Thoracic aorta (tissue), 2 donors: ENCODE measurements at places on chromosomes 6 and 20.

DNA sequence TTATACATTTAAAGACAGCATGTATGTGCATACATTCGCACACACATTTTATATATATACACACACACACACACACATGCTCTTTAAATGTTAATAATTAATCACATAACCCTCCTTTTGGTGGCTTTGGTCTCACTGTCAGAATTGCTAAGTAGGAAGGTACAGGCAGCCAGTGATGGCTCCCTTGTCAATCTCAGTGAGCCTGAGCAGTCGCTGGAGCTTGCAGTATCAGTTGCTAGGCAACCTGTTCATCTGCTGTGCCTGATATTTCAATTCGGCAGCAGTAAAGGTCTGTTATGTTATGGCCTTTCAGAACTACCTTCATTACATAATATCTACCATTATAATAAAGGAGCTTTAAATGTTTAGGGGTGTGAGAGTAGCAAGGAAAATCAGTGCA lies 374.3 kb downstream of the LMBRD1 start:
- DNase-seq, result no peak

DNA sequence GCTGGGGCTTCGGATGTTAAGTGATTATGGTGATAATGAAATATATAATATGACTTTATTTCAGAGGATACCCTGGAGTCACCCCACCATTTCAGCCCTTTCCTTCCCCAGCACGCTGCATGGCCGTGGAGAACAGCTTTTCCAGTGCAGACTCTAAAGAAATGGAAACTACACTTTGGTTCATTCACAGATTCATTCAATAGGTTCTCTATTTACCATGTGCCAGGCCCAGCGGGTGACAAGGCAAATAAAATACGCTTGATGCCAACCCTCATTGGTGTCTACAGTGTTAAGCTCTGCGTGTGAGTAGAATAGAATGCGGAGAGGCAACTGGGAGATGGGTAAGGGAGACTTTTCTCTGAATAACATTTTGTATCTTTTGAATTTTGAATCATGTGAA lies 89.7 kb downstream of the TCP11 start:
- DNase-seq, result no peak

GRCh38 chr20:59307270-59307669 lies 6.9 kb downstream of the EDN3 start:
- DNase-seq, result no peak

- no peak for DNase-seq
Observed at GRCh38 chr20:47535994-47536393, 34.3 kb downstream of the NCOA3 start.

DNA sequence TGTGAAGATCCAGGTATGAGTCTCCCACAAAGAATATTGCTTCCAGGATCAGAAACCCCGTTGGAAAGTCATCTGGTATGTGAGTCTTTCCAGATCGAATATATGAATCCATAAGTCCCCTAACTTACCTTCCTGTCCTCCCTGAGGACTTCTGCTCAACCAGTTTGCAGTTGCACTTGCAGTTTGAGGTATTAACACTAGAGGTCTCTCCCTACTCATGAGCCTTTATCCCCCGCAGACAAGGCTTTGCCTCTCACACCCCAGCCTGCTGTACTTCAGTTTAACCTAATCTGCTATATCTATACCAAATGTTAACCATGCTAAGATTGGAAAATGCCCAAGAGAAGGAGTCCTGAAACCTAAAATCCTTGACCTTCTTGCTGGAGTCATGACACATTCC lies 135.3 kb upstream of the DEFB112 start:
- no peak for DNase-seq

DNA sequence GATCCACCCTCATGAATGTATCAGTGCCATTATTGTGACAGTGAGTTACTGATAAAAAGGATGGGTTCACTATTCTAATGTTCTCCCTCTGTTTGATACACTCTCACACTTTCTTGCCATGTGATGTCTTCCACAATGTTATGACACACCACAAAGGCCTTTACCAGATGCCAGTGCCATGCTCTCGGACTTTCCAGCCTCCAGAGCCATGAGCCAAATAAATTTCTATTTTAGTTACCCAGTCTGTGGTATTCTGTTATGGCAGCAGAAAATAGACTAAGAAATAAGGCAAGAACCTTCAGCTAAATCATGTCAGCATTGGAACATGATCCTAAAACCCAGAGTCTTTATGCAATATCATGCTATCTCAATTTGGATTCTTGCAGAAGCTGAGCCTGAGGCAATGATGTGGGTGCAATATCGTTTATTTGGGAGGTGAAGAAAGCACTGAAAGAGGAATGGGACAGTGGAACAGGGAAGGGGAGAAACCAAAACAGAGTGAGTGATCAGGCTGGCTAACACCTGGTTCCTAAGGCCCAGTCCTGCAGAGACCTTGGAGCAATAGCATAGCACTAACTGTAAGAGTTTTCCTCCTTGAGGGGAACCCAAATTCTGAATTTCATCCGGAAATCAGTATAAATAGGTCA lies 130.4 kb upstream of the LRFN2 start:
- DNase-seq, result no peak

DNA sequence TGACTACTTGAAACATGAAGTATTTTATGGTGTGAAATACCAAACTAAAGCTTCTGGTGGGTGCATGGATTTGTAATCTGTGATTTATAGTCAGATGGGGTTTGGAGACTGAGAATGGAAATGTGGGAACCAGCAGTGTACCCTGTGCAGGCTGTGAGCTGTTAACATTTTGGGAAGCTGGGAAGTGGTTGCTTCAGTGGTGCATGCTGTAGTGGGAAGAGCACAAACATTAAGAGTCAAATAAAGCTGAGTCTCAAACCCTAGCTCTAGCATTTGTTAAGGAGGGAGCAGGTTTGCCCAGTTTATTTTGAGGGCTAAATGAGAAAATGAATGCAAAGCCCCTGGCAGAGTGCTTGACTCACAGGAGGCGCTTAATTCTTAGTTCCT lies 235.7 kb downstream of the ZFAND3 start:
- no peak for DNase-seq

DNA sequence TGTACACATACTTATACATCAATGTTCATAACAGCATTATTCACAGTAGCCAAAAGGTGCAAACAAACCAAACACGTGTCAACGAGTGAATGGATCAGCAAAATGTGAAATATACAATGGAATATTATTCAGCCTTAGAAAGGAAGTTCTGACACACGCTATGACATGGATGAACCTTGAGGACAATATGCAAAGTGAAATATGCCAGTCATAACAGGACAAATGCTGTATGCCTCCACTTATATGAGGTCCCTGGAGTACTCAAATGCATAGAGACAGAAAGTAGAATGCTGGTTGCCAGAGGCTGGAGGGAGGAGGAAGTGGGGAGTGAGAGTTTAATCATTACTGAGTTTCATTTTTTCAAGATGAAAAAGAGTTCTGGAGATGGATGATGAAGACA lies 37.8 kb upstream of the IGF2R start:
- DNase-seq, result no peak

DNA sequence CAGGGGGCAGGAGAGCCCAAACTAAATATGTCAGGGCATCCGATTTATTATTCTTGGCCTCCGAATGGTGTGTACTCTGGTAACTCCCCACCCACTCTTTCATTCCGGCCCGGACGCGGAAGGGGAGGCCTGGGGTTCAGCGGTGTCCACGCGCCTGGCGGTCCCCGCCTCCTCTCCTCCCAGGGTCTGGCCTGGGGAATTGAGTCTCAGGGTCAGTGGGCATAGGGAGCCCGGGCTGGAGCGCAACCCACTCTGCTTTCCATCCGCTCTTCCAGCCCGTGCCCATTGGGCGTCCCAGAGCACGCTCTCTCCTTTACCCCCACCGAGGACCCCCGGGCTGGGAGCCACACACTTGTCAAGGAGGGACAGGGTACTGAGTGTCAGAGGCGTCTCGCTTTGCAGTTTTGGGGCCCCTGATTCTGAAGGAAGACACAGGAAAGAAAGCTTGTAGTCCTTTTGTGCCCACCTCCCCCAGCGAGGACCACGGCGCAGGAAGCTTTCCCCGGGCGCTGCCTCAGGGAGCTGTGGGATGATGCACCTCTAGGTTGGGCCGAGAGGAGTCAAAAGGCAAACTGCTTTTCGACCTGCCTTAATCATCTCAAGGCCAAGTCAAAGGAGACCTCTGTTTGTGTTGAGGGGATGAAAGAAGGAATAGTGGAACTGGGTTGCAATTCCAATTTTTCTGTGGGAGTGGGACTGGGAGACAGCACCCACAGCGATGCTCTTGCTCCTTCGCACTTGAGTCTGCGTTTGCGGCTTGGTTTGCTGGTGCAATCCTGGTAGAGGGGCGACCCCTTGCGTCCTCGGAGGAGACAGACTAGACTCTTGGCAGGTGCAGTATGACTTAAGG lies 2.5 kb downstream of the RSPO3 start:
- DNase-seq, result no peak

- no peak for DNase-seq
Observed at GRCh38 chr20:22106308-22106938, 401.0 kb downstream of the PAX1 start.

DNA sequence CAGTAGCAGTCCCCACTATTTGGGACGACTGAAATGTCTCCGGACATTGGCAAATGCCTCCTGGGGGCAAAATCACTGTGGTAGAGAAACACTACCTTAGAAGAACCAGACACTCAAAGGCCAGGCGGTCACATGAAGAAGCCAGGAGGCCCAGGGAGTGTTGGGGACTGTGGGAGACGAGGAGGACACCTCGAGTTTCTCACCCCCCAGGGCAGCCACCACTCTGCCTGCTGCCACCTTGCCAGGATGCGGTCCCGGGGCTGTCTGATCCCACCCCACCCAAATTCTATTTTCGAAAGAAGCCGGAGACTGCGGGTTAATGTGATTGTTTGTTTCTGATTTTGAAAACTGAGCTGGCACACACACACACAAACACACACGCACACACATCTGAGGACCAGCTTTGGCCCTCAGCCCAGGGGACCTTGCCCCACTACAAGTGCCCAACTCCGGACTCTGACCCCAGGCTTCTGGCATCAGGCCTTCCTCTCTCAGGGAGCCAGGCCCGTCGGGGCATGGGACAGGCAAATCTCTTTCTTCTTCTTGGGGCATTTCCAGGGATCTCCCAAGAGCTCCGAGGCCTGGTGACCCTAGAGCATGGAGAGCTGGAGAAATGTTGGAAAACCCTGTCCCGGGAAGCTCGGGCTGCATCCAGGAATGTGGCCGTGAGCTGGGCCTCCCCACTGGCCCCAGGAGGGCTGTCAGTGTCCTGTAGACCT lies 187.5 kb upstream of the PMEPA1 start:
- no peak for DNase-seq

- no peak for DNase-seq
Observed at GRCh38 chr6:99614430-99615186, 8.0 kb downstream of the PRDM13 start.

GRCh38 chr20:35616465-35617396 lies 1.1 kb downstream of the SPAG4 start:
- peak; percentile 99 for DNase-seq

GRCh38 chr6:2108700-2109306 lies 136.6 kb downstream of the GMDS start:
- no peak for DNase-seq

GRCh38 chr6:16568128-16568527 lies 193.1 kb downstream of the ATXN1 start:
- DNase-seq, result no peak

- DNase-seq, result no peak
Observed at GRCh38 chr20:3068986-3069900, 2.2 kb upstream of the OXT start.

DNA sequence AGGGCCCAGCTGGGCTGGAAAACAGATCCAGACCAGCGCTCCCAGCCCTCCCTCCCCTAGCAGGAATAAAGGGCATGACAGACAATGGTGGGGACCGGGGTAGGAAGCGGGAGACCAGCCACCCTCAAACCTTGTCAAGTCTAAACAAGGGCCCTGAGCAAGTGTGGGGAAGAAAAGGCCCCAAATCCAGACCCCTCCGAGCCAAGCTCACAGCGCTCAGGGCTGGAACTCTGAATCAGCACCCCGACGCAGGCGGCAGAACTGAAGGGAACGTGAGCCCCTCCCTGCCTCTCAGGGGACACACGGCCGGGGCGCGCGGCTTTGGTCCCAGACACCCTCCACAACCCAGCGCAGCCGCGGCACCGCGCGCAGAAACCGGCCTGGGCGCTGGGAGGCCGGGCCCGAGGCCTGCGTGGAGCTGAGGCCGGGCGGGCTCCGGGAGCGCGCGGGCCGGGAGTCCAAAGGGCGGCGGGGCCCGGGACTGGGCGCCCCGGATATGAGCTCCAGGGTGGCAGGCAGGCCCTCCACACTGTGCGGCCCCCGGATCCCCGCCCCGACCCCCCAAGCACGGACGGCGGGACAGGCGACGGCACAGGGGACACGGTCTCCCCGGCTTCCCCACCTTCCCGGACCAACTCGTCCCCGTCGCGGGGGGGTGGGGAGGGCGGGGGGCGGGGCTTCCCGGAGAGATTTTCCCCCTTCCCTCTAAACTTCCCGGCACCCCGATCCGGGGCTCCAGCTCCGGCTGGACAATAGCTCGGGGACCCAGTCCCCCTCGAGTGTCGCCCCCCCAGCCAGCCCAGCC lies 641 bp downstream of the TEAD3 start:
- no peak for DNase-seq

- DNase-seq, result no peak
Observed at GRCh38 chr6:46954837-46955451, 33.2 kb upstream of the ADGRF5 start.

DNA sequence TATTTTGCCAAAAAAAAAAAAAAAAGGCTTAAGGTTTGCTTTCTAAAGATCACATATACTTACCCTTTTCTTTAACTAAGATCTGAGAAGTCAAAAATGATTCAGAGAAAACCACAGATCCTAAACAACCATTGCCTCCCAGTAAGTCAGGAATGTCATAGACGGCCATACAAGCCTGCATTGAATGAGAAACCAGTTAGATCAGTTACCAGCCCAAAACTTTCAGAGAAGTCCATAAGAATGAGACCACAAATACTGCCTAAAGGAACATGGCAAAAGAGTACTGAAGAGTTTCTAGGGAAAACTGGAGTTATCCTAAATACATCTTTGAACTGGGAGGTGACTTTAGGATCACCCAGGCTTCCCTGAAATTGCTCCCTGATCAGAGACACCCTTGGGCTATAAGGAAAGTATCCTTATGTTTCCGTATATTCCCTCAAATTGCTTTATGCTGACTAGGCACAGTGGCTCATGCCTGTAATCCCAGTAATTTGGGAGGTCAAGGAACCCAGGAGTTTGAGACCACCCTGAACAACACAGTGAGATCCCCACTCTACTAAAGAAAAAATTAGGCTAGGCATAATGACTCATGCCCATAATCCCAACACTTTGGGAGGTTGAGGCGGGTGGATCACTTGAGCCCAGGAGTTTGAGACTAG lies 79.4 kb upstream of the SLC4A11 start:
- no peak for DNase-seq

DNA sequence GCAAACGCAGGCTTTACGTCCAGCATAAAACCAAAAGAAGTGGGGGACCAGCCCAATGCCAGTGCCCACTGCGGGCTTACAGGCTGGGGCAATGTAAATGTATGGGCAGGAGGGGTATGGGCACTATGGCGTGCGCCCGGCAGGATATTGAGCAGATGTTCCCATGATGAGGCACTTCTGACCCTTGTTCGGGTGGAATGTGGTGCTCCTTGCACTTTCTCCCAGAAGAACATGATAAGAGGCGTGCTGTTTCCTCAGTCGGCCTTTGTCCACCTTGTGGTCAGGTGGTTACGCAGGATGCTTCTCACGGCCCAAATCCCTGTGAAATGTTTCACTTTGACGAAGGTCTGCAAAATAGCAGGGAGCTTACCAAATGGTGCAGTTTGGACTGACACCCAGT lies 4.8 kb upstream of the GPR31 start:
- no peak for DNase-seq

GRCh38 chr20:19249106-19249879 lies 36.9 kb downstream of the SLC24A3 start:
- DNase-seq, result no peak

GRCh38 chr6:104095661-104096416 lies 763.9 kb downstream of the HACE1 start:
- DNase-seq, result no peak
